Suprapubic skin (tissue), 4 donors: ENCODE measurements at places on chromosomes 2 and 18.

- no peaks in the 10 kb centered on the region for H3K36me3 ChIP-seq
- H3K4me1 ChIP-seq = peaks cover 20% of the 10 kb centered on the region
- peak overlapping the region; percentile 40 for H3K4me3 ChIP-seq
These were observed 386.9 kb downstream of the FIGN start for GRCh38 chr2:163348857-163349380.

DNA sequence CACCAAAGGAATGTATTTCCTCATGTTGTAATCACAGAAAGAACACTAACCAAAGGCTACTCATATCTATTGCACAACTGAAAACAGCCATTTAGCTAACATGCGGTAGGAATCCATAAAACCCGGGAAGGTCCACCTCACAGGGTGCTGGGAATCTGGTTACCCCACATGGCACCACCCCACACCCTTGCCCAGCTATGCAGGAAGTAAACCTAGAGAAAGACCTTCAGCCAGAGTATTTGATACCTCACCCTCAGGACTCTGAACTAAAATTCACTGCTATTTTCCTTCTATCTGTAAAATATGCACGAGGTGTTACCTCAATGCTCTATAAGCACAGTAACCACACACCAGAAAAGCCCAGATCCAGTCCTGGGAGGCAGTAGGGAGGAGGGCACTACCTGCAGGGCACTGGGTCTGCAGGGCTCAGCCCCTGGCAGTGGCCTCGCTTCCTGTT, 45.8 kb downstream of the PTPN2 start:
- no peaks in the 10 kb centered on the region for H3K27me3 ChIP-seq
- peaks cover 24% of the 10 kb centered on the region for H3K4me1 ChIP-seq
- DNase-seq = no peak
- H3K36me3 ChIP-seq = peaks cover 12% of the 10 kb centered on the region
- peak overlapping the region; percentile 27 for H3K27ac ChIP-seq
- H3K4me3 ChIP-seq = no peak overlapping the region

GRCh38 chr2:71743995-71744675, 290.8 kb downstream of the DYSF start:
- H3K4me1 ChIP-seq = peaks cover 58% of the 10 kb centered on the region
- no peak overlapping the region for H3K27ac ChIP-seq
- no peaks in the 10 kb centered on the region for H3K36me3 ChIP-seq

DNA sequence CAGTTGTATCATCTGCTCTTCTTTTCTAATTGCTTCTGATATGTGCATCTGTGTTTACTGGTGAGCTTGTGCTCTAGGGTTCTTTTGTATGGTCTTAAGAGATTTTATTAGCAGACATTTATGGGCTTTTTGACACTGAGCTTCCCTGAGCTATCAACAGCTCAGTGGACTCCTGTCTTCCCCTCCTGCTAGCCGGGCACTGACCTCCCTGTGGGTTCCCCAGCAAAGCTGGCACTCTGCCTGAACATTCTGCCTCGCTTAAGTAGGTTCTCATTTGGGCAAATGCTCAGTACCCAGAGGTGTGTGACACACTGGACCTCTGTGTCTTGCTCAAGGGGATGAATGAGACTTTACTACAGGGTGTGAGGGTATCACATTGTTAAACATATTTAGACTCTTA, 15.8 kb downstream of the TRAF3IP1 start:
- H3K27ac ChIP-seq = no peak overlapping the region
- H3K36me3 ChIP-seq = peaks cover 28% of the 10 kb centered on the region
- no peaks in the 10 kb centered on the region for H3K4me1 ChIP-seq
- DNase-seq = no peak
- H3K27me3 ChIP-seq = no peaks in the 10 kb centered on the region

- no peak overlapping the region for H3K4me3 ChIP-seq
- no peak overlapping the region for H3K27ac ChIP-seq
- peaks cover 9% of the 10 kb centered on the region for H3K4me1 ChIP-seq
These were observed 73.5 kb upstream of the C2orf15 start for GRCh38 chr2:99067871-99068625.
